Activated CD4-positive, alpha-beta T cell treated with anti-CD3 and anti-CD28 coated beads for 1 hour (primary cell): ENCODE measurements at places on chromosomes 16 and 17.

DNA sequence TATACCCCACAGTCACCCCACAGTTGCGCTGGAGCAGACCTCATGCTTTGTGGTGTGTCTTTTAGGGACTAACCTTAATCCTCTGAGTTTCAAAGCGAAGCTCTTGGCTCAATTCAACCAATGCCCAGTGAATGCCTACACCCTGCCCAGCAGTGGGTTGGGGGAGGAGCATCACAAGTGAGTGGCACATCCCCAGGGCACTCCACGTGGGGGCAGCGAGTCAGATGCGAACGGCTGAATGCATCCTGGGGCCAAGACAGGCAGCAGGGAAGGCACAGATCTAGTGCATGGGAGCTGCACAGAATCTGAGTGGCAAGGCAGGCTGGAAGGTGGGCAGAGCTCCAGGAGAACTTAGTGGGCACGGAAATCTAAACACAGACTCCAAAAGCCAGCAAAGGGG lies 39.2 kb downstream of the IFT140 start:
- DNase-seq = no peak

GRCh38 chr17:46182961-46183360 lies 10.3 kb downstream of the KANSL1 start:
- no peak for DNase-seq

DNA sequence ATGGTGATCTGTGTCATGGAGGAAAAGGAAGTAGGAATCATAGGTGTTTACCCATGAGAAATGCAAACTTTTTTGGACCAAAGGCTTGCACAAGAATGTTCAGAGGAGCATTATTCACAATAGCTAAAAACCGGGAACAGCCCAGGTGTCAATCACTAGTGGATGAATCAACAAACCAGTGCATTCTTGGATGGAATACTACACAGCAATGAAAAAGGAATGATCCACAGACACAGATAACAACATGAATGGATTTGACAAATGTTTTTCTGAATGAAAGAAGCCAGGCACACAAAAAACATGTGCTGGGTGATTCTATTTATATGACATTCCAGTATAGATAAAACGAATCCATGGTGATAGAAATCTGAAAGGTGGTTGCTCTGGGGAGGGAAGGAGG lies 36.0 kb downstream of the WSCD1 start:
- no peak for DNase-seq

DNA sequence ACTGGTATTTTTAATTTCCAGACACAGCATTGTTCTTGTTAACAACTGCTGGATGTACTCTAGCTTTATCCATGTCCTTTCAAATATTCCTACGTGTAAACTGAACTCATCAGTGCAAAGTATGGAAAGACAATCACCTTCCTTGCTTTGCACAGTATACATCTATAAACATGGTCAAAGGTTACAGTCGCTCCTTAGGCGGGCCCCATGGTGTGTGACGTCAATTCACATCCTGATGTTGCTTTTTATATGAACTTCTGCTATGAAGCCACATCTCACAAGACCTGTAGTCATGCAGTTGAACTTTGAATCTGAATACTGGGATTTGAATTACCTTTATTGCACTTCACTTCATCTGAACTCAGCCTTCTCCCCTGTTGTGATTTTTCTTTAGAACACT lies 447.6 kb upstream of the PSMD7 start:
- no peak for DNase-seq

DNA sequence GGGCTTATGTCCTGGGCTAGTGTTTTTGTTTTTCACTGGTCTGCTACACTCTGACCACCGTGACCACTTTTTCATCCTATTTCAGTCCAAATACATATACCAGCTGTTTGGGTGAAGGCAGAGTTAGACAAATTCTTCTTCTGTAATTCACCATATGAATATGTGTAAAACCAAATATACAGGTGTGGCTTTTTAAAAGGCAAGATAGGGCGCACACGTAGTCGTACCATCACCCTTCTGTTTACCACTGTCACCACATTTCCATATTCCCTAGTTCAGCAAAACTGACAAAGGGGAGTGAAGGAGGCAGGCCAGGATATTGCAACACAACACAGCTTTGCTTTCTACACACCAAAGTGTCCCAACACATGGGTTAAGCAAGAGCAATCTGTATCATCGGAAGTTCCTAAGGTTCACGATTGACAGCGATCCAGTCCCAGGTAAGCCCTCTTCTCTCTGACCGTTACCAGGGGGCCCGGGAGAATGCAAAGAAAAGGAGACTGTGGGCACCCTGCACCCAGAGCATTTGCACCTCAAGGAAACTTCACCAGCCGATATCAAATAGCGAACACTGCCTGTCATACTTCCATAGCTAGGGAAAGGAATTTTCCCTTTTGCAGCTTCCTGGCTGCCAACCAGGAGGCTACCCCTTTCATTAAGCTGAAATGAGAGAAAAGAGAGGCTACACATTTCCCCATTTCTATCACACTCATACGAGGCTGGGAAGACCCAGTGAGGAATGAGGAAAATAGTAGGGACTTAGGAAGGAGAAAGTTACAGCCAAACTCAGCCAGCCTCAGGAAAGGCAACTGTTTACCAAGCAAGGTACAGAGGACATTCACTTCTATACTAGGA lies 23.1 kb downstream of the CREBBP start:
- no peak for DNase-seq

DNA sequence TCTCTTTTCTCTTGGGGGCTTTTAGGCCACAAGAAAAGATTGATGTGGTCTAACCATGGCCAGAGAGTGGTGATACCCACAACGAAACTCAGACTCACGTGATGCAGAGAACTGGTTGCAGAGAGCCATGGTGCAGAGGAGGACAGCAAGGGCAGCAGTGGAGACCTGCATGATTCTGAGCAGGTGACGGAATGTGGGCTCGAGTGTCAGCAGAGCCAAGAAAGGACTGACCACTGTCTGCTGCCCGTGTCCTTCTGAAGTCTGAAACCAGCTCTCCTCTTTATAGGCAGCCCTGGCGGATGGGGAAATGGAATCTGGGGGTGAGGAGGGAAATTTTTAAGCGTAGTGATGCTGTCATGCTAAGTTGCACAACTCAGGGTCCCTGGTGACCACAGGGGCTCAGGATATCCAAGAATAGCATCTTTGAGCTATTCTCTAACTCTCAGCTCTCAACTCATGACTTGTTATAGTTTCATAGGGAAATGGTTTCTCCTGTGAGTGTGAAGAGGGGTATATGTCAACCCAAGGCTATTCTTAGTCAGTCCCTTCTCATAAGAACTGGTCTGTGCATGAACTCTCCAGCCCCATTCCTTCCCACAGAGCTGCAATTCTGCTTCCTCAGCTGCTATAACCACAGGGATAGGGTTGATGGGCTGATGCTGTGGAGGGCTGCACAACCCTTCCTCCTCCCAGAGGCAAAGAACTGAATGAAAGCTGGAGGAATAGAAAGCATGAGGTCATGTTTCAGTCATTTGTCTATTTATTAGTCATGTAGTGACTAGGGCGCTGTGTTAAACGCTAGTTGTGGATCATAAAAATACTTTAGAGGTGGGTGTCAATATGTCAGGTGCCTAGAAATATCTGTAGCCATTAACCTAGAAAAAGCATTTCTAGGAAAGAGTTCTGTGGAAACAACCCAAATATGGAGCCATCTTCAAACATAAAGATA lies at the start of gene CCL3:
Gene CCL3, minus strand, starts transcription at position 256 of the 949 bp plus-strand sequence. Its CDS starts 85 bp downstream, at position 171.
- DNase-seq = no peak

GRCh38 chr16:59634004-59634579 lies 900.0 kb upstream of the GOT2 start:
- no peak for DNase-seq

DNA sequence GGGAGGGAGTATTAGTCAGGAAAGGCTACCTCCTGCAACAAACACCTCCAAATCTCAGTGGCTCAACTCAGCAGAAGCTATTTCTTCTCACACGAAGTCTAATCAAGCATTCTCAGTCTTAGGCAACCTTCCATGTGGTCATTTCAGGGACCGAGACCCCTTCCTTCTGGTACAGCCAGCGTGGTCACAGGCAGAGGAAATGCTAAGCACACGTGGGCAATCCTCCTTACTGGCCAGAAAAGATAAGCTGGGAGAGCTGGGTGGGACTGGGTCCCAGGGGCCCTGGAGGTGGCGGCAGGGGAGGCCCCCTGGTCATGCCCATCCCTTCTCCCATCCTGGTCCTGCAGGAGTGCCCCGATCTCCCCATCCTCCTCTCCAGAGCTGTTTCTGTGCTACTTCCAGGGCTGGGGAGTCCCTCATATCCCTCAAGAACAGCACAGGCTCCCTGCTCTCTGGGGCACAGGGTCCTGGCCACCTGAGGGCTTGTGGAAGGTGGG lies 5.7 kb upstream of the CX3CL1 start:
- no peak for DNase-seq

DNA sequence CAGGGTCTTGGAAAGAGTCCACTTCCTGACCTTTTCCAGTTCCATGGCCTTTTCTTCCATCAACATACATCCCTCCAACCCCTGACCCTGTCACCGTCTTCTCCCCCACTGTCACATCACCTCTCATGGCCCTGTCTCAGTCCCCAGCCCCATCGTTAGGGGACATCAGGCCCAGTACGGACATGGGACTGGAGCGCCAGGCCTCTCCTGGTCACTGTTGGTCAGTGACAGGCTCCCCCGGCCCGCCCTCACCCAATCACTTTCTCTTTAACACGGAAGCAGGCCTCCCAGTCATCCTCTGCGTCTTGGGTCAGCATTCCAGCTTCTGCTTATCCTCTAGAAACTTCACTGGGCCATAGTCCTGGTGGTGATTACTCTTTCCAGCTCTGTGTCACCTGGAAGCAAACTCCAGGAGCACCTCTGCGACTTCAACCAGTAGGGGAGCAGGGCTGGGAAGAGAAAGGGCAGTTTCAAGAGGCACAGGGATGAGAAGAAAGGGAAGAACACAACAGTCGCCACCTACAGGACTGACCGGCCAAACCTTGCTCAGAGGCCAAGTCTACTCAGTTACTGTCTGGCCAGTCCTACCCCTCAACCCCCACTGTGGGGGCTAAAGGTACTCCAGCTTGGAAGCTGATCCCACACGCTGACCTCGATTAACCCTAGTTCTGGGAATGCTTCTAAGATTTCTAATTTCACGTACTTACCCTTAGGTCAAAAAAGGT lies 15.9 kb upstream of the ICAM2 start:
- no peak for DNase-seq

DNA sequence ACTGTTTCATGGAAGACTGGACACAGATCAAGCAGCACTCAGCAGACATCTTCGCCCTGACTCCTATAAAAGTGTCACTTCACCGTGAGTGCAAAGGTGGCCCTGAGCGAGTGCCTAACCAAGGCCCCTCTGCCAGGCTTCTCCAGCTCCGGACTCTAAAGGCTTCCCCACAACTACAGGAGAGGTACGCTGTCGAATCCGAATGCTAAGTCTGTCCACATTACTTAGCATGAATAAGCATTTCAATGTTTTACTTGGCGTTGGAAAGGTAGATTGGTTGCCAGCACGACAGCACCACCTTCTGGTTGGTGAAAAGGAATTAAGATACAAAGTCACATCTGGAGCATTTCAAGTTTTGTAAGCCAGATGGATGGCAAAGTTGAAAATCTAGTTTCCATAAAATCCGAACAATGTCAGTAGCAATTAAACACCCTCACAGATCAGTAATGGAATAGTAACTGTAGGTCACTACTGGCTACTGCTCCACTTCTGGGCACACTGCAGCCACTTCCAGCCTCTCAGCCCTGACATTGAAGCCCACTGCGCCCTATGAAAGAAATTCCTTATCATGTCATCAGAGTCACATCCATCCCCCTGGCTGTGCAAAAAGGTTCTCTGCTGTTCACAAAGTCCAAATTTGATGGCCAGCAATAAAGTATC lies 100.9 kb downstream of the PARN start:
- DNase-seq = peak; percentile 27

DNA sequence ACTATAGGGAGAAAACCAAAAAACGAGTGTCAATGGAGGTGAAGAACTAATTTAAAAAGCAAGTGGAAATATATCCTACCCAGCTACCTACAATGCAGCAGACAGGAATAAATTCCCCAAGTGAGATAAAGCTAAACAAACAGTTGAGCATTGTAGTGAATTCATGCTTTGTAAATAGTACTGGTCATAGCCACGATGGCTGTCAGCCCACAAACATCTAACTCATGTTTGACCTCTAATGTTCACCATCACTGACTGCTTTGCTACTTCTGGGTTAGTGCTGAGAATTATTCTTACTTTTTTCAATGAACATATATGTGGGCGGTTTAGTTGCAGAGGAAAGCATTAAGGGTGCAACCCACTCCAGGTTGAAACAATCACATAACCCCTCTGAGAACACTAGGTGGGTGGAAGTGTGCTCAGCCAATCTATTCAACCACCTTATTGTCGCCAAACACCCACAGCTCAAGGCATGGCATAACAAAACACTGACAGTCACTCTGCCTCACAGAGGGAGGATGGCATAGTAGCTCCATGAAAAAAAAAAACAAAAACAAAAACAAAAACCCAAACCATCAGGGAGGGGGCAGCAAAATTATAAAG lies 264.1 kb downstream of the ZFHX3 start:
- DNase-seq = no peak

- no peak for DNase-seq
Measured at GRCh38 chr17:80817321-80817845, 174.3 kb upstream of the CHMP6 start.

- DNase-seq = no peak
Measured at GRCh38 chr16:68090533-68090932, 5.4 kb downstream of the NFATC3 start.

DNA sequence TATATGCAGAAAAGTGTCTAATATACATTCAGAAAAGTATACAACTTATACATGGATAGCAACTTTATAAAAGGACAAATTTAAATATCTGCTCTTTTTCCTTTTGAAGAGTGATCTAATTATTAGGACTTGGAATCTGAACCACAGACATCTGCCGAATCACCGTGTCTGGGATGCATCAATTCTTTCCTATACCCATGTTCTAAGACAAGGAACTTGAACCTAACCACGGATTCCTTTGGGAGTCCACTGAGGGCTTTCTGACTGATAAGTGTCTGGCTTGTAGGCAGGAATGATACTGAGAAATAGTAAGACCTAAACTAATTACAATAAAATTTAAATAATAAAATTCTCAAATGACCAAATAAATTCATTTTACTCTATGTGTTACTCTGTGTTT lies 54.2 kb downstream of the NDEL1 start:
- no peak for DNase-seq

GRCh38 chr16:84136331-84137125 lies 8.4 kb downstream of the HSDL1 start:
- no peak for DNase-seq

DNA sequence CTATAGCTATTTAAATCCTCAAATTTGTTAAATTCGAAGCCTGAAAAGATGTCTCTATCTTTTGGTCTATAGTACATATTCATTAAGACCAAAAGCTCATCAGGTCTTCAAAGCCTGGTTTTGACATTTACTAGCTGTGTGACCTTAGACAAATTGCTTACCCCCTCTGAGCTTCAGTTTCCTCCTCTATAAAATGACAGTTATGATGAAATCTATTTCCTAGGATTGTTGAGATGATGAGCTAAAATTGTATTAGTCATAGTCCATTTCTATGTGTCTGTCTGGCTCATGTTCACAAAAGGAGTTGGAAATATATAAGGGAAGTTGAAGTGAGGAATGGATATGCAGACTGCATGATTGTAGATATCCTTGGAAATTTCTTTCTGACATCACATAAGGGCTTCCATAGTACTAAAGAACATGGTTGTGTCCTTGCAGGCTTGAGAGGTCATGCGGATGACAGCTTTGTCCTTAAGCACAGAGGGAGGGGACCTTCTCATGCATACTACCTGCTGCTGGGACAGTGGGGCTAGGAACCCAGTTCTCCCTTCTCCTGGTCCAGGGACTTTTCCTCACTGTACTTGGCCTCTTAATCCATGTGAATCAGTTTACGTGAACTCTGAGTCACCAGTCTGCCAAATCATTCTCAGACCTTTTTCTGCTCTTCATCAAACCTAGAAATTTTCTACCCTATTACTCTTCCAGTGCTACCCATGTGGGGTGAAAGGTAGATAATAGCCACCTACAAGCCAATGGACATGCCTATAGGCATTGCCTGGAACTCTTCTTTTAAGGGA lies 487.5 kb upstream of the SALL1 start:
- DNase-seq = no peak
